ENCODE measurements at places on chromosomes 1 and 21.

- DNase-seq, result no peak
These were observed 414.2 kb downstream of the KCNT2 start for GRCh38 chr1:196193896-196194559.

DNA sequence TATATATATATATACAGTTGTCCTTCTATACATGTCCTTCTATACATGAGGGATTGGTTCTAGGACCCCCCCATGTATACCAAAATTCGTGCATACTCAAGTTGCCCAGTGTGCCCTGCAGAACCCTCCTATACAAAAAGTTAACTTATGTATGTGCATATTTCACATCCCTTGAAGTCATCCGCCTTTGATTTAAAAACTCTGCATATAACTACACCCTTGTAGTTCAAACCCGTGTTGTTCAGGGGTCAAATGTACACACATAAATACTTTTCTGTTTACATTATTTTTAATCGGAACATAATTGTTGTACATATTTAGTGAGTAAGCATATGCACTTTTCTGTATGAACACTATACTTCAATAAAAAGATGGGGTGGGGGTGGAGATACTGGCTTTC is 7.7 kb upstream of the ABL2 start:
- no peak for DNase-seq

GRCh38 chr1:45414746-45415145 is 74.5 kb upstream of the MUTYH start:
- DNase-seq, result no peak

DNA sequence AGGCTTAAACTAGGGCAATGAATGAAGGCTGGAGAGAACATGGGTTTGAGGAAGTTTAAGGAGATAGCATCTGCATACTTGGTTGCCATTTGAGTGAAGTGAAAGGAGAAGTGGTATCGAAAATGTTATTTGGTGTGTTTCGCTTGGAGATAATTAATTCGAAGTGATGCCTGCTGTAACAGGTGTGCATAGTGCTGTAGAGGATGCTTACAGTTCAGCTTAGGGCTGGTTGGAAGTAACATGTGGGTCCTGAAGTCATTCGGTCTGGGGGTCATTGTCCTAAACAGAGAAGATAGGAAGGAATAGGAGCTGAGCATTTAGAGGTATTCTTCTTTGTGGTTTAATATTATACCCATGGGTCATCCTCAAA is 301 bp upstream of the NUDT17 start:
- no peak for DNase-seq

- DNase-seq, result no peak
These were observed 74.6 kb downstream of the COLGALT2 start for GRCh38 chr1:183962903-183963302.

DNA sequence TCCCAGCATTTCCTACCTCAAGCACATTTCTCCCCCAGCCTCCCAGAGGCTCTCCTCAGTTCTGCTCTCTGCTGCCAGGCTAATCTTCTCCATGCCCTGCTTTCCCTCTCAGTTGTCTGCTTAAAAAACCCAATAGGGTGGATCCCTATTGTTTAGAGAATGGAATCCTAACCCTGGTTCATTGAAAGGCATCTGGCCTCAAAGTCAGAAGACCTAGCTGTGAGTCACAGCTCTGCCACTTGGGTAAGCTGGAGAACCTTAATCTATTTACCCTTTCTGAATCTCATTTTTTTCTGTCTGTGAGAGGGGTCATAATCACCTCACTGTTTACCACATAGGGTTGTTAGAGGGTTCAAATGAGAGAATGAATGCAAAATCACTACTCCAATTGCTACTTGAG is 12.5 kb upstream of the MYOC start:
- DNase-seq, result no peak

- no peak for DNase-seq
These were observed 542.6 kb downstream of the ADGRL2 start for GRCh38 chr1:82343381-82343780.

DNA sequence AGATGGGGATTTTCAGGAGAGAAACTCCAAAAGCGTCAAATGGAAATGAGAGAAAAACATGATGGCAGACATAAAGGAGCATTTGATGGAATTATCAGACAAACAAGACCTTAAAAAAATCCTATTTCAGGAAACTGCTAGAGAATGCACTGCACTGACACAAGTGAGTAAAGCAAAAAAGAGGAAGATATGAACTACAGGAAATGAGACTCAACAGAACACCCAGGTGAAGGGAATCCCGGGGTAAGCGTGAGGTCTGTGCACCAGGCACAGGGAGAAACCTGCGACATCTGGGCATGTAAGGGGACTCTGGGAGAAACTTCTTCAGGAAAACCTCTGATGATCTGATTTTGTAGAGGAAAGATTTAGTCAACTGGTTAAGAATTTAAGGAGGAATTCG is 2.8 kb downstream of the TARBP1 start:
- DNase-seq, result no peak

DNA sequence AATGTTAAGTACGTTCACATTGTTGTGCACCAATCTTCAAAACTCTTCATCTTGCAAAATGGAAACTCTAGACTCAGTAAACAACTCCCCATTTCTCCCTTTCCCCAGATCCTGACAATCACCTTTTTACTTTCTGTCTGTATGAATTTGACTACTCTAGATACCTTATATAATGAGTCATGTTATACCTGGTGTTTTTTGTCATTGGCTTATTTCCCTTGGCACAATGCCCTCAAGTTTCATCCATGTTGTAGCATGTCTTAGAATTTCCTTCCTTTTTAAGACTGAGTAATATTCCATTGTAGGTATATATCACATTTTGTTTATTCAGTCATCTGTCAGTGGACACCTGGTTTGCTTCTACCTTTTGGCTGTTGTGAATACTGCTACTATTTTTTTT is 399.5 kb downstream of the LMO4 start:
- DNase-seq, result no peak

DNA sequence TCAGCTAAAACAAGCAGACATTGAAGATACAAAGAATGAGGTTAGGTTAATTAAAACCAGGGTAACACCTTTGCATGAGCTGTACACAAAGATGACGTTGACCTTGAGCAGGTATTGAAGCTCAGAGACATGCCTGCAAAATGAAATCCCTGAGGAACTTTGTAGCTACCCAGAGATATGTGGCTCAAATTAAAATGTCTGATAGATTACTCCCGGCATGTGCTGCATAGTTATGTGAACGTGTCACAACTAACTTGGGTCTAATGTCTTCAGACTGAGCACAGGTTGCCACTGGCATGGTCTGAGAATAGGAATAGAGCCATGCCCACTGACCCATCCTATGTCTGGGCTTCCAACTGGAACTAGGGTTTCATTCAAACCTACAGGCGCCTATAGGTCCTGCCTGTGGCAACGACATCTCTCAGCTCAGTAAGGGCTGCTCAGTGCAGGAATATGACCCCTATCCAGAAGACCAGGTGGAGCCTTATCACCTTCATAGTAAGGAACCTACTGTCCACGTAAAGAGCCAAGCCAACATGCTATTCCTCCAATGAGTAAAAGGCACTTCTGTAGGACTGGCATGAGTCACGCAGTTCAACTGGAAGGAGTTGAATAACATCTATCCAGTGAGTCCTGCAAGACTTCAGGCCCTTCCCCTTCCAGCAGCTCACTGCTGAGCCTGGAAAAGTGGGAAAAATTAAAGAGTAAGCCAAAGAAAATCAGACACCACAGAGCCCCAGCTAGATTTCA is 60.7 kb downstream of the PRKAB2 start:
- no peak for DNase-seq

- no peak for DNase-seq
These were observed 60.5 kb downstream of the CLIC4 start for GRCh38 chr1:24805534-24806301.

DNA sequence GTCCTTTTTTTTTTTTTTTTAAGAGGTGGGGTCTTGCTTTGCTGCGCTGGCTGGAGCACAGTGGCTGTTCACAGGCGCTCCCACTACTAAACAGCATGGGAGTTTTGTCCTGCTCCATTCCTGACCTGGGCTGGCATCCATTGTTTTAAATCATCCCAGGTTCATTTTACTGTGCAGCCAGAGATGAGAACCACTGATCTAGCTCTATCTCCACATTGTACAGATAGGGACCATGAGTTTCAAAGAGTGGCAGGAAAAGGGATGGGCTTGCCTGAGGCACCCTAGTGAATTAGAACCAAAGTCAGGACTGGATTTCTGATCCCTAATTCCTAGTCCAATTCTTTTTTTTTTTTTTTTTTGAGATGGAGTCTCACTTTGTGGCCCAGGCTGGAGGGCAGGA is 7.2 kb upstream of the TMEM222 start:
- DNase-seq, result no peak

All from stimulated activated CD8-positive, alpha-beta memory T cell treated with anti-CD3 and anti-CD28 coated beads, Interleukin-7, amount 100 ng/mL, for 1 hour (primary cell).